ENCODE measurements at places on chromosomes 1 and 21.

GRCh38 chr1:48530727-48531351 is 58.8 kb upstream of the SPATA6 start:
- no peak for DNase-seq

DNA sequence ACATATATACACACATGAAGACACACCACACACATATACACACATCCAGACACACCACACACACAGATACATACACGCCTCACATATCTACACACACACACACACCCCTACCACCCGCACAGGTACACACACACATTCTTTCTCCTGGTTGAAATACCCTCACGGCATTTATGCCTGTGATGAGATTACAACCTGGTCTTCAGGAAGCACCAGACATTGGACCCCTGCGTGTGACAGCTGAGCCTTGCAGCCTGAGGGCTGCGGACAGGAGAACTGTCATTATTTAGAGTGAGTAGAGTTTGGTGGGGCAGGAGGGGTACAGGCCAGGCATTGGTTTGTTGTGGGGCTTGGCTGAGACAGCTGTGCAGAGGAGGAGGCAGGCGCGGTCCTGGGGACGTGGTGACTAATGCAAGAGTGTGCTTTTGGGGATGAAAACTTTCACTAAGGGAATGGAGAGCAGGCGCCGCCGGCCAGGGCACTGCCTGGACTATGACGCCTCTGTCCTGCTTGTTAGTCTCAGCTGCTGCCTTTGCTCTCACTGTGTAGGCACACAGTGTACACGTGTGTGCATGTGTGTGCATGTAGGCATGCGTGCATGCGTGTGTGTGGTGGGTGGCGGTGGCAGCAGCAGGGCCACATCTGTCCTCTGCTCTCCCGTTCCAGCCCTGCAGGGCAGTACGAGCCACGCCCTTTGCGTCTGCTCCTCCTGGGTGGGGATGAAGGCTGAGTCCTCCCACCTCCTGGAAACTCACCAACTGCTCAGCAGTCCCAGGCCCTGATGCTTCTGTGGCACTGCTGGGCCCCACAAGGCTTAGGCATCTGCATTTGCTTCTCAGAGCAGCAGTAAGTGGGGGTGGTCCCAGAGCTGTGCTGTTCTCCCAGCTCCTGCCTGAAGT is 57.6 kb downstream of the SPSB1 start:
- DNase-seq: no peak

- DNase-seq: no peak
These were observed 30.2 kb upstream of the PRSS38 start for GRCh38 chr1:227785094-227785804.

DNA sequence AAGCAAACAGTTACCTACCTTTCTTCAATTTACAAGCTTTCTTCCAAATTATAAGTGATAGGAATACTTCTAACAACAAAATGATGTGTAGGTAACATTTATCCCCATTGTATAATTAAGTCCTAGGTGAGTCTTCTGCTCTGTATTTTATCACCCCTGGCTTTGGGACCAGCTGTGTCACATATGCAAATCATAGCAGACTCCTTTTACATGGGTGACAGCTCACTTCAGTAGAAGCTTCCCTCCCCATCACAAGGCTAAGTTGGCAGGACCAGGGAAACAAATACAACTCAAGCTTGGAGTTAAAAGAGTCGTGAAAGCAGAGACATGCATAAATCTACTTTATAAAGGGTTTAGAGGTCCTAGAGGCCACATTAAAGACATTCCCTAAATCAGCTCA is 121.1 kb upstream of the RUNX1 start:
- no peak for DNase-seq

DNA sequence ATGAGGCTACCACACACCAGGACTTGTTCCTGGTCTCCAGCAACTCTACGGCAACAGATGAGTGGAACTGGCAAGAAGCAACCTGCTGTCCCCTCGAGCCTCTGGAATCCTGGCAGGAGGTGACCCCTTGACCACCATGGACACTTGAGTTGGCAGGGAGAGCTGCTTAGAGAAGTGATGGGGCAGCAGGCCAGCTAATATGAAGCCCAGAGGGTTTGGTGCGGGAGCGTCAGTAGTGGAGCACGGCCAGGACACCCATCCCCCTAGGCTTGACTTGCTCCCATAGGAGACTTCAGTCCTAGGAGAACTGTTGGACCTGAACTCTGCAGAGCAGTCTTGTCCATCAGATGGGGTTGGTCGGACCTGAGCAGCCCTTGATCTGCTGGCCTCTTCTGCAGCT is 56.5 kb downstream of the CTH start:
- no peak for DNase-seq

DNA sequence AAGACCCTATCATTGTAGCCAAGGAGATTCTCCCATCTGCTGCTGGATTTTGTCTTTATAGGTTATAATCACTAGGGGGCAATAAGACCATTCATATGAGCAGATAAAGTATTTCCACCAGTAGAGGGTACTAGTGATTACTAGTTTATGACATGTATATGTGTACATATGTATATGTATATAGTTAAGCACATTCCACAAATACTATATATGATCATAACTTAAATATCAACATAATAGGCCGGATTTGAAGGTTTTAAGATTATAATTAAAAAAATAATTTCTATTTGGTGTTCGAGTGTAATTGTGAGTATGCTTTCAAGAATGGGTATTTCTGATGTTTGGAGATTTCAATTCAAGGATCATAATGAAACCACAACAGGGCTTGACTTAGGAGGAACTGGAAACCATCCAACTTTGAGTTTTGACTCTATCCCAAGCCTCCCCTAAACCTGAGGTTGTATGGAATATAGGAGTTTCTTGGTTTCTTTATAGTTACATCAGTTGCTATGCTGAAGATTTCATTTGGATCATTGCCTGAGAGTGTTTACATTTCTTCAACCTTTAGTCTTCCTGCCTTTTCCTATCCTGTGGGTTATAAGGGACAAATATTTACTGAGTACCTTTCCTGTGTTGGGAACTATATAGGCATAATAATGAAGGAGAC is 16.9 kb downstream of the TCEANC2 start:
- DNase-seq: no peak

All from GM12864 (cell line).